ENCODE measurements at places on chromosomes 11 and 22. TPM values are rescaled to one million over a fixed set of nuclear protein-coding genes. Genes with fewer than 3 reads are reported as not detected.

AASDHPPT gene
- 33.1 TPM for total RNA-seq

PKNOX2 gene
- under 0.01 TPM for total RNA-seq

SOX6 gene
- total RNA-seq: not detected

GRK2 gene
- 39.5 TPM for total RNA-seq

SLC37A2 gene
- 5.5 TPM for total RNA-seq

RFPL2 gene
- not detected for total RNA-seq

TUG1 gene
- total RNA-seq: 22.8 TPM

GVQW3 gene
- 1.2 TPM for total RNA-seq

OR6A2 gene
- total RNA-seq: not detected

LRRC74B gene
- total RNA-seq: not detected

SLC25A18 gene
- total RNA-seq: 2.5 TPM

PAX6 gene
- not detected for total RNA-seq

GLYATL2 gene
- total RNA-seq: not detected

GAS2 gene
- total RNA-seq: 0.53 TPM

PHLDA2 gene
- total RNA-seq: 64.9 TPM

MMP27 gene
- total RNA-seq: not detected

SAA2 gene
- total RNA-seq: not detected

MAJIN gene
- total RNA-seq: not detected

DKK3 gene
- 211 TPM for total RNA-seq

PATE2 gene
- not detected for total RNA-seq

Measured in myometrial cell (primary cell).